ENCODE measurements at places on chromosomes 2 and 18. TPM values are rescaled to one million over a fixed set of nuclear protein-coding genes. Genes with fewer than 3 reads are reported as not detected.

The UGT1A3 gene
- 0.51 TPM for total RNA-seq

The IL37 gene
- total RNA-seq = not detected

DNA sequence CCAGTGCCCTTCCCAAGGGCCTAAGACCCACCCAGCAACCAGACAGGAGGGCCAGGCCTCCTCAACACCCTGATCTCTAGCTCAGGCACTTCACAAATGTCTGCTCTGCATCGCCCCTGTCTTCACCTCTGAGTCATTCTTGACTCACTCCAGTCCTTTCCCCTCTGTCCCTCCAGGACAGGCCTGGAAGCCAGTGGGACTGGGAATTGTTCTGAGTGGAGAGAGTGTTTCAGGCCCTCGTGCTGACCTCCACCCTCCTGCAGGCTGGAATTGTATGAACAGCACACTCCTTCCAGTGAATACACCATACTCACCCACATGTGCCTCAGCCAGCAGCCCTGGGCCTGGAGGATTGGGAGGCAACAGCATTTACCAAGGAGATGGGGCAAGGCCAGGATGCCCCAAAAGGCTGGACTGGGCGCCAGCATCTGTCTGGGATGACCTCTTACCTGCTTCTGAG, 304.2 kb downstream of the CYP26B1 start:
- no peak for DNase-seq

DNA sequence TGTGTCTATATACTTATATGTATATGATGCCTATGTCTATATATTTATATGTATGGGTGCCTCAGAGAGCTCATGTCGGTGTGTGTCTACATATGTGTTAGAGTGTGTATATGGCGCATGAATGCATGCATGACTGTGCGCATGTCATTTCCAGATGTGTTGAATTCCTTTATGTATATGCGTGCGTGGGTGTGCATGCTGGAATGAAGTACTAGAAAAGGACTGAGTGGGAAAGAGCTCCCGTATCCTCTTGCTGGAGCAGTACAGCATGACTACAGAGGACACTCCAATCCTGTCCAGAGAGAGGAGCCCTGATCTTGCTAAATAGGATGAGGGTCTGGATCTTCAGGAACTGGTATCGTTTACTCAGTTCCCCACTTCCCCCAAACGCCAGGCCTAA, 56.8 kb upstream of the LRPPRC start:
- no peak for DNase-seq

DNA sequence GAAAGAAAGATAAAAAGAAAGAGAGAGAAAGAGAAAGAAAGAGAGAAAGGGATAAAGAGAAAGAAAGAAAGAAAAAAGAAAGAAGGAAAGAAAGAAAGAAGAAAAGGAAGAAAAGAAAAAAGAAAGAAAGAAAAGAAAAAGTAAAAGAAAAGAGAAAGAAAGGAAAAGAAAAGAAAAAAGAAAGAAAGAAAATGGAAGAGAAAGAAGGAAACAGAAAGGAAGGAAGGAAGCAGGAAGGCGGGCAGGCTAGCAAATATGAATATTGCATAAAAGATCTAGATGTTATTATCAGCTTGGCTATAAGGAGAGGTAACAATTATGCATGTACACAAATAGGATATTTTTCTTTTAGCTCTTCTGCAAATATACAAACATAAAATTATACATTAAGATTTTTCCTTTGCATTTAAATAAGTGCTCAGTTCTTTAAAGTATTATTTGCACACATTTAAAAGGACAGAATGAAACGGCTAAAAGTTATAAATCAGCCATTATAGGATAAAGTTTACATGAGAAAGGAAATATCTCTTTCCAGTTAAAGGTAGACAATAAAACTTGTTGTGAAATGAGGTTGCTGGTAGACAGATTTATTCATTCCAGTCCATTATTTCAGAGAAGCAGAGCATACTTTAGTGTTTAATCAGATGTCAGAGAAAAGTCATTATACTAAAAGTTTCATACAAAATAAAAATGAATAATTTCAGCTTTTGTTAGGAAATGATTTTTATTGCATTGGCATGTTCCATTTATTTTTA, 511.4 kb downstream of the KCNJ3 start:
- DNase-seq = no peak
